ENCODE measurements at places on chromosomes 6 and 20. TPM values are rescaled to one million over a fixed set of nuclear protein-coding genes. Genes with fewer than 3 reads are reported as not detected.

ZNF334 gene
- 0.08 TPM for polyA plus RNA-seq

ADGRF5 gene
- 26.3 TPM for polyA plus RNA-seq

HCRTR2 gene
- polyA plus RNA-seq: not detected

WFDC12 gene
- not detected for polyA plus RNA-seq

LST1 gene
- polyA plus RNA-seq: 1.8 TPM

DNA sequence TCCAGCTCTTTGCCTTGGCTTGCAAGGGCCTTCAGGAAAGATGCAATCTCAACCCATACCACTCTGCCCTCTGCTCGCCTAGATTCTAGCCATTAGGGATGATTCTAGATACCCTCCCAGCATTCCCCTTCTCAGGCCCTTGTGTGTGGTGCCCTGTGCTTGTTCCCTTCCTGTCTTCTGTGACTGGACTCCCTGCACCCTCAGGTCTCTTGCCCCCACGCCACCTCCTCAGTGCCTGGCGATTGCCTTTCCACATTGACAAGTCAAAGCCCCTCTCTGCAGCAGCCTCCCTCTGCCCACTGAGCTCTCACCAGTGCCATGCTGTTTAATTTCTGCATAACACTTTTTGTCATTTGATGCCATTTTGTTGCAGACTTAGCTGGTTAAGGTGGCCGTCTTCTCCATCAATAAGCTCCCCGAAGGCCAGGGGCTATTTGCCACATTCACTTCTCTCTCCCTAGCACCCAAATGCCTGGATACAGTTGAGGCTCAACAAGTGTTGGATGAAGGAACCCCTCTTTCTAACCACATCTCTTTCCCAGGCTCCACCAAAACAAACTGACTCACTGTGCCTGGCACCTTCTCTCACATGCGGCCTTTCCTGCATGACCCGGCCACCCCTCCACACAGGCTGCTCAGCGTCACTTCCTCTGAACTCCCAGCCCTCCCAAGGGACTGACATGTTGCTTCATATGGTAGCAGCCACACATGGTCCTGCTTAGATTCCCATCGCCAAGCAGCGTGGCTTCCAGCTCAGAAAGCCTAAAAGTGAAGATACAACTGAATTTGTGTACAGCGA, 4.6 kb upstream of the TXNDC5 start:
- peak; percentile 82 for DNase-seq

GRCh38 chr20:37941332-37941731, 38.4 kb downstream of the VSTM2L start:
- DNase-seq: peak; percentile 6

DNA sequence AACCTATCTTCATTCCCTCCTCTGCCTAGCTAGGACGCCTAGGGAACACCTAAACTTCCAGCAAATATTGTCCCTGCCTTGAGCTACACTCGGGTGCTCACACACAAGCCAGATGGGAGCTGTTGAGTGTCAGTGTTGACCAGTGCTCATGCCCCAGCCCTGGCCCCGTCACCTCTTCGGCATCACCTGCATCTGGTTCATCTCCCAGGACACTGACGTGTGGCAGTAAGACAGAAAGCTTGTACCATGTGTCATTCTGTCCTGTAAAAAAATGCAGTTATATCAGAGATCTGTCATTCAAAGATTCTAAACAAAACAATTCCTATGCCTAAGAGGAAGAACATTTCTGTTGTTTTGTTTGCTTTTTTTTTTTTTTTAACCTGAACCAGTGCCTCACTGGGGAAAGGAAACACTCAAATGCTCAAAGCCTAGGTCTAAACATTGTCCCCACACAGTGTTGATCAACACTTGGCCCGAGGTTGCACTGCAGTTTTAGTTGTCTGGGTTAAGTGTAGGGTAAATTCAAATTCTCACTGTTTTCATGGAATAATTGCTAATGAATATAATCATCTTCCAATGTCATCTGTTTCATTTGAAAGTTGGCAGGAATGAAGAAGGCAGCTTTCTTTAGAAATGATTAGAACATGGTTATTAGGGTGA, 102.7 kb upstream of the SASH1 start:
- DNase-seq: no peak

DNA sequence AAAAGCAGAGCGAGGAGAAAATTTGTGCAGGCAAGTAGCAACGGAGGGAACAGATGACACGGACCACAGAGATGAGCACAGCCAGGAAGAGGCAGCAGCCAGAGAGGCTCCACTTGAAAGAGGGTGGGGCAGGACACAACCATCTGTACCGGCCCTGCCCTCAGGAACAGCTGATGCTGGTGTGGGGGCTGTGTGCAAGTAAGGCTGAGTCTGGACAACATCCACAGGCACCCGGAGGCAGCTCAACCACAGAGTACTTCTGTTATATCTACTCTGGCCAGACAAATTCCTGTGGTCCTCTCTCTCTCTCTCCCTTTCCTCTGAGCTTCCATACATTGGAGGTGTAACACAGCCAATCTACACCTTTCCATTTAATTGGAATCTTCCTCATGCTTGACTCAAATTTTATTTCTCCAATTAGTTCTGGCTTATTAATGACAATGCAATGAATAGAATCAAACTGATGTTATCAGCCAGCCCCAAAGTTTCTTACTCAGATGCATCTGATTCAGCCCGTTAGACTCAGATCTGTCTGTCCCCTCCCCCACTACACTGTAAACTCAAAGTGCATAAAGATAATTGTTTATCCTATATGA, 24.9 kb downstream of the KIF13A start:
- DNase-seq: no peak

GRCh38 chr6:113402544-113402943, 454.6 kb upstream of the MARCKS start:
- no peak for DNase-seq

GRCh38 chr6:124164343-124164742, 360.7 kb downstream of the NKAIN2 start:
- DNase-seq: no peak

DNA sequence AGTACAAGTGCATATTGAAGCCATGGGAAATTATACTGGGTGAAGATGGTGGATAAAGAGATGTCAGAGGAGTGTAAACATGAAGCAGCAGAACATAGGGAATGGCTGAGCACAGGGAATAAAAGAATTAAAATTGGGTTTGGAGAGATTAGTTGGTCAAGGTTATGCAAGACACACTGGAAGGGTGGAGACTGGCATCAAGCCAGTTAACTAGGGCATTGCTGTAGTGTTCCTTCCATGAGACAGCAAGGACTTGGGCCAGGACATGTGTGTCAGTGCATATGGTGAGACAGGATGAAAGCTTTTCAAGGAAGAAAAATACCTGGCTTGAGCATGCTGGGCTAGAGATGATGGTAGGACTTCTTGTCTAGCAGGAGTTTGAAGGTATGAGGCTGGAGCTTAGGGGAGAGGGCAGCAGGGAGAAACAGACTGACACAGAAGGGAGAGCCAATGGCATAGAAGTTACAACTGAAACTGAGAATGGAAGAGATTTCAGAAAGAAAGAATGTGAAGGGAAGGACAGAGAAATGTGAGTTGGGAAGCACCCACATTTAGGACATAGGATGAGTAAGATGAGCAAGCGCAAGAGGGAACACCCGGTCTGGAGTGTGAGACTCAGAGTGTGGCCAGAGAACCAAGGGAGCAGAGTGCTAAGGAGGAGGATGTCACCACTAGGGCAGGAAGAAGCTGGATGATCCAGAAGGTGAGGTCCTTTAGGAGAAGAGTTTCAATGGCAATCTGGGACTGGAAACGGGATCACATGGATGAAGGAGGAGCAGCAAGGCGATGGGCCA, 14.5 kb upstream of the TMEM170B start:
- DNase-seq: no peak

GRCh38 chr20:61493798-61494305, 241.8 kb downstream of the CDH4 start:
- DNase-seq: no peak

DNA sequence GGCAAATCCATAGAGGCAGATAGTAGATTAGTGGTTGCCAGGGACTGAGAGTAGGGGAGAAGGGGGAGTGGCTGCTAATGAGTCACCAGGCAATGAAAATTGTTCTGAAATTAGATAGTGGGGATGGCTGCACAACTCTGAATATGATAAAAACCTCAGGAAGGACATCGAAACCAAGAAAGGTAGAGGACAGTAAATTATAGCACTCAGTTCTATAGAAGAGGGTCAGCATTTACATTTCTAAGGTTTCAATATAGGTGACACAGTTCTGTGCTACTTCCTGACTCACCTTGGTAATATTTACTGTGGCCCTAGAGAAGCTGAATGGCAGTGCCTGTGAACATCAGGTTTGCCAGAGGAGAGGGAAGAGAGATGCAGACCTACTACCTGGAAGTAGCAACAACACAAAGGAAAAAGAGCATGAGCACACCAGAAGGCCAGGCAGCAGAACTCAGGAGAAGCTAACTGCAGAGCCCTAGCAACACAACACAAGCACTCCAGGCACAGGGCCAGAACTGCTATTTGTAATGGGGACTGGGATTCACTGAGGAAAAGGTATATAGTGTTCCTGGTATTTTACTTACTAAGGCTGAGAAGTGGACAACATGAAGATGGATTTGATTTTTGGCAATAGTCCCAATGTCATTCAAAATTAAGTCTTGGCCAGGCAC, 75.9 kb downstream of the PLCG1 start:
- peak; percentile 22 for DNase-seq

DNA sequence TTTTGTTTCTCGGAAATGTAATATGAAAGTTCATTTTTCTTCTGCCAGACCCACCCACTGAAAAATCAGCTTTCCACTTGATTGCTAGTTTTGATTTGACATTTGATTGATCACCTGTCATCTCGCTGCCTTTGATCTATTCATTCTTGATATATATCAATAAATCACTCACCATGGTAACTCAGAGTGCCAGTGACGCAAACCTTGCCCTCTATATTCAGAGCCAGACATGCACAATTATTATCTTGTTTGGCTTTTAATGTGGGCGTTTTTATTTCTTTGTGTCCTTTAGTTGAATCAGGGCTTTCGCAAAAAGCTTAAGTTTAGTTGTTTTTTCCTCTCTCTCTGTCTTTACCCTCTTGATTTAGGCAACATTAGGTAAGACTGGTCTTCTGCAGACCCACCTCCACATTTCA, 2.0 kb downstream of the TSHZ2 start:
- DNase-seq: no peak

GRCh38 chr20:15236812-15237211, 899.4 kb upstream of the FLRT3 start:
- peak; percentile 69 for DNase-seq

GRCh38 chr20:49028684-49029083, 17.4 kb upstream of the CSE1L start:
- DNase-seq: no peak
